ENCODE measurements at places on chromosomes 11 and 22.
A peak's percentile ranks its signal among the peaks of the same experiment; 100 is the strongest.

- DNase-seq, result peak; percentile 60
Observed at GRCh38 chr22:37627545-37627944, 11.9 kb upstream of the SH3BP1 start.

- no peak for DNase-seq
Observed at GRCh38 chr11:65085446-65085845, 1.4 kb downstream of the ZFPL1 start.

GRCh38 chr11:9264316-9265210 is 587 bp downstream of the DENND5A start:
- DNase-seq, result peak; percentile 59

GRCh38 chr11:94845622-94846021 is 77.5 kb downstream of the AMOTL1 start:
- DNase-seq, result no peak

DNA sequence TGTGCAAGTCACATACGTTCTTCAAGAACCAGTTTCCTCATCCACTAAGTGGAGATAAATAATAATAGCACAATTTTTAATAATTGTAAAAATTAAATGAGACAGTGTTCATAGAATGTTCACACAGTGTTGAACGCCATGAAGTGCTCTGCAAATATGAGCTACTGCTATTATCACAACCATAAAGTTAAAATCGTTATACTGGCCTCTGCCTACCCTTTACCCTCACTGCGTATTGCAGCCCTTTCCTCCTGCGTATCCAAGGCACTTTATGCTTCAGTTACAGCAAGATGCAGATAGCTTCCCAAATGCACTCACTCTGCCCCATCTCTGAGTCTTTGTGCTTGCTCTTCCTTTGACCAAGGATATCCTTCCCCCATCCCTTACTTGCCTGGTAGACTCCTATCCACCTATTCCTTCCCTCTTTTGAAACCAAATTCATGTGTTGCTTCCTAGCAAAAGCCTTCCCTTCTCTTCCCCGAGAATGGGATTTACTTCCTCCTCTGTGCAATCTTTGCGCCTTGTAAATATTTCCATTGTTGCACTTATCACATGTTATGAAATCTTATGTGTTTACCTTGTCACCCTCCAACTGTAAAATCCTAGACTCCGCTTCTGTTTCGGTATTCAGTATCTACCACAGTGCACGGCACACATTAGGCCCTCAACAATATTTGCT is 196.9 kb downstream of the ADAMTS15 start:
- no peak for DNase-seq

DNA sequence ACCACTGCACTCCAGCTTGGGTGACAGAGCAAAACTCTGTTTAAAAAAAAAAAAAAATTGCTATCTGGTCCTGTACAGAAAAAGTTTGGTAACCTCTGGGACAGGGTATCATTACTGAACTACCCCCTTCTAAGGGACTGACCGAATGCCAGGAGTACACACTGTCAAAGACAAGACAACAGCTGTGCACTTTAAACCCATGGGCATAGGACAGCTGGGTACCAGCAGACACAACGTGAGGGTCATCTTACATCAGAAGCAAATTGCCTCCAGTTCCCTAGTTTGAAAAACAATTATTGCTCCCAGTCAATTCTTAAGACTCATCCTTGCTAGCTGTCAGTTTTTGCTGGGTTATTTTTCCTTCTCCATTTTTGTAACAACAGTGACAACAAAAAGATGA is 17.8 kb downstream of the CD59 start:
- DNase-seq, result no peak

DNA sequence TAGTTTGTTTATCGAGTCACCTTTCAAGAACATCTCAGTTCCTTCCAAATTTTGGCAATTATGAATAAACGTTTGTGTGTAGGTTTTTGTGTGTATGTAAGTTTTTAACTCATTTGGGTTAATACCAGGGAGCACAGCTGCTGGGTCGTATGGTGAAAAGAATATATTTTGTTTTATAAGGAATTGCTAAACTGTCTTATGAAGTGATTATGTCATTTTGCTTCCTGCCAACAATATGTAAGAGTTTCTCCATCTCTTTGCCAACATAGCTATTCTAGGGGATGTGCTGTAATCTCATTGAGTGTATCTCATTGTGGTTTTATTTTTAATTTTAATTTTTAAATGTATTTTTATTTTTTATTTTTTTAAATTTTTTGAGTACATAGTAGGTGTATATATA is 27.3 kb downstream of the BCL2L13 start:
- no peak for DNase-seq

DNA sequence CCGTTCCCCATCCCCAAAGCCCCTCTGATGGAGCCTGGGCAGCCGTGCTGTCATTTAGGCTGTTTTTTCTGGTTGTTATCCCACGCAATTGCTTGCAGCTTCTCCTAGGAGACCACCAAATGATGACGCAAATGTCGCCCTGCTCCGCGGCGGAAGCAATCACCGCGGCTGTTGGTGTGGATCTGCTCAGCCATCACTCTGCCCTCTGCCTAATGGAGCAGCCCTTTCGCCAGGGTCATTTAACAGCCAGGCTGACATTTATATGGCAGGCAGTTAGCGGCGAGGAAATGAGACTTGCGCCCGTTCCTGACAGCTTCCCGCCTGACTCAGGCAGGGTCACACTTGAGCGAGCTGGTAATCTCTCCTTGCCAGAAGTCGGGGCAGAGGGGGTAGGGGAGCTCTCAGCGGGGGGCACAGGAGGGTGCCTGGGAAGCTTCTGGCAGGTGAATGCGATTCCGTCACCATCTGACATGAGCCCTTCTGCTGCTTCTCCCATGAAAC is 97.9 kb upstream of the RTL6 start:
- peak; percentile 38 for DNase-seq

DNA sequence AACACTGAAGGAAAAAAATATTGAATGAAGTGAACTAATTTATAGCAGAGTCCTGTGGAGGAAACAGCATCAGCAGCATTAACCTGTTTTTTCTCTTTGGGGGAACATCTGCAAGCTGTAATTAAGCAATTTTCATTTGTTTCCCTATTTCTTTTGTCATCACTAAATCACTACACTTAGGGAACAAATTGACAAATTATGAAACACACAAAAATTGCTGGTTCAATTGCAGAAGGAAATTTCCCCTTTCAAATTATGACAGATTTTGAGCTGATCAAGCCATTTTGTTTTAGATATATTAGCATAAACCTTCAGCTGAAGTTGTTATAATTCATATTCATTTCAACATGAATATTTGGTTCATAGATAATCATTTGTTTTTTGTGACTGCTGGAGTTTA is 22.2 kb upstream of the RAG2 start:
- DNase-seq, result no peak

DNA sequence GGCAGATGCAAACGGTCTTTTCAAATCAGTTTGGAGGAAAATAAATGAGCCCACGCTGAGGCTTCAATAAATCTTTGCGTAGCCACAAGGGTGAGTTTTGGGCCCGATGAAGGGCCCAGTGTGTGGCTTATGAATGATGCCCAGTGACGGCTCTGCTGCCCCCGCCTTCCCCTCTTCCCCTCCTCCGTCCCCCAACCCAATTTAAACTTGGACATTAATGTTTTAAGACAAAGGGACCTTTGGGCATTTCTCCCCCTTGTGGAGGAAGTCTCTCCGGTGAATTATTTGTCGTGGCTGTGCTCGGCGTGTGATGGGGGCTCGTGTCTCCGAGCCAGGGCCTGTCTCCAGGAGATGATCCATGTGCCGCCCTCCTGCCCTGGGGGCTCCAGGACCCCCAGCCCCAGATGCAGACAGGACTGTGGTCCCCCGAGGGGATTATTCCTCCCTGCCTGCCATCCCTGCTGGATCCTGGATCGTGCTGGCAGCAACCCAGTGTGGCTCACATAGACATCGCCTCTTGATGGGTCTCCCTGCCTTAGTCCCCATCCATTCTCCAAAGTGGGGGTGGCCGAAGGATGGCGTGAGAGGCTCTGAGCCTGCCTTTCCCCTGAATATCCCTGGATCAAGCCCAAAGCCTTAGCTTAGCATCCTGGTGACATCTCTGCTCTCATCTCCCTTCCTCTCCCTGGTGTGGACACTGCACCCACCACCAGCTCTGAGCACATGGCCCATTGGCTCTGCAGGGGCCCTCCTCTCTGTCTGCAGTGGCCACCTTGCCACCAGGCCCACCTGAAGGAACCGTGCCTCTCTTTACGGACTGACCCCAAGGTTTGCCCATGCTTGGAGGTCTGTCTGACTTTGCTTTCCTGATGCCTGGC is 56.4 kb downstream of the SMIM38 start:
- DNase-seq, result no peak

GRCh38 chr22:17787716-17788330 is 13.6 kb upstream of the BID start:
- no peak for DNase-seq

GRCh38 chr22:45169591-45170466 is 6.1 kb downstream of the NUP50 start:
- DNase-seq, result no peak

DNA sequence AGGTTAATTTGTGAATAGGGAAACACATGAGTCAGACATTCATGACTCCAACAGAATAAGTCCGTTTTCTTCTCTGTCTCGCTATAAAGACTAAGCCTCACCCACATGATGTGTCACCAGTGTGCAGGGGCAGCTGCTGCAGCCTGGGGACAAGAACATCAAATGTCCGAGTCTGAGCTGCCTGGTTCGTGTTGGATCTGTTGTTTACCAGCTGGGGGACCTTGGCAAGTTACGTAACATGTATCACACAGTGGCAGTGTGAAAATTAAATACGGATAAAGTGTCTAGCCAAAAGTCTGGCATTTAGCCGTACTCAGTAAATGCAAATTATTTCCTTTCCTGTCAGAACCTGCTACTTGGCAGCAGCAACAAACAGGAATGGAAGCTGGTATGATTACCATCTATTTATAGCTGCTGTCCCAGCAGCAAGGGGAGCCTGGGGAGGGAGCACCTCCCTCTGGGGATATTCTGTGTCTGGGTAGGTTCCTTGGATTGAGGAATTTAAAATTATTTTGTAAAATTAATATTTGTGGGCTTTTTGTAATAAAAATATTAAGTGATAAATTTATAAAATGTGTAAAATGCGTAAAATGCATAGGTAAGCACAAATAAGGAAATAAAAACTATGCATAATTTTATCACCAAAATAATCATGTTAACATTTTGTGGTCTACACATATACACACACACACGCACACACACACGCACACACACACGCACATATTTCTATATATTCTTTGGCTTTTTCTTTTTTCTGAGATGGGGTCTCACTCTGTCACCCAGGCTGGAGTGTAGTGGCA is 1.3 kb upstream of the CLDN25 start:
- DNase-seq, result no peak

GRCh38 chr11:61254403-61255025 is 13.5 kb downstream of the PGA5 start:
- peak; percentile 75 for DNase-seq

GRCh38 chr22:36284171-36284571 is 31.2 kb downstream of the APOL1 start:
- no peak for DNase-seq

DNA sequence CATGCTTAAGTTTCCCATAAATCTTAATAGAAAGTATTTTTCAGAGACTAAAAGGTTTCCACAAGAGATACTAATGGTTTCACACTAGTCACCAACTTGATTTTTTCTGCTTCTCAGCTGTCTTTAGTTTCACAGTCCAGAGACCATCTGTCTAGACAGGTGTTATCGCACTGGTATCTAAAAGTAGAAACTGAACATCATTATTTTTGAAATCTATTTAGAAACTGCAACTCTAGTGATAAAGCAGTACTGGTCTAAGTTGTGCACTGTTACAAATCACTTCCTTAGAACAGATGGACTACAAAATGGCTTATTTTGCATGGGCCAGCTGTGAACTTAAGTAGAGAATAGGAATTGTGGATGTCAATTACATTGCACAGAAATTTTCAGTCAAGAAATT is 78.0 kb downstream of the CNTN5 start:
- DNase-seq, result no peak

DNA sequence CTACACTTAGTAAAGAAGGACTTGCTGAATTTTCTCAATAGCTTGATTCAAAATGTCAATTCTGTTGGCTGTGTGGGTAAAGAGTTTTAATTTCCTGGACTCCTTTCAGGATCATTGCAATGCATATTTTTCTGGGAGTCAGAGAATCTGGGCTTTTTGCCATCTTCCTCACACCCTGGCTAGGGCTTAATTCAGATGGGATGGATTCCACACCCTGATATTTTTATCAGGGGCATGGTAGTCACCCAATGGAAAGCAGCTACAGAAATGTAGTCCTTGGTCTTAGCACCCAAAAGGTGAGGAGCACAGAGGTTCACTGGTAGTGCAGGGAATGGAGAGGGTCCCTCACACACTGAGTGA is 79.3 kb downstream of the SGSM3 start:
- no peak for DNase-seq

GRCh38 chr11:110165039-110165925 is 72.1 kb downstream of the ZC3H12C start:
- no peak for DNase-seq

DNA sequence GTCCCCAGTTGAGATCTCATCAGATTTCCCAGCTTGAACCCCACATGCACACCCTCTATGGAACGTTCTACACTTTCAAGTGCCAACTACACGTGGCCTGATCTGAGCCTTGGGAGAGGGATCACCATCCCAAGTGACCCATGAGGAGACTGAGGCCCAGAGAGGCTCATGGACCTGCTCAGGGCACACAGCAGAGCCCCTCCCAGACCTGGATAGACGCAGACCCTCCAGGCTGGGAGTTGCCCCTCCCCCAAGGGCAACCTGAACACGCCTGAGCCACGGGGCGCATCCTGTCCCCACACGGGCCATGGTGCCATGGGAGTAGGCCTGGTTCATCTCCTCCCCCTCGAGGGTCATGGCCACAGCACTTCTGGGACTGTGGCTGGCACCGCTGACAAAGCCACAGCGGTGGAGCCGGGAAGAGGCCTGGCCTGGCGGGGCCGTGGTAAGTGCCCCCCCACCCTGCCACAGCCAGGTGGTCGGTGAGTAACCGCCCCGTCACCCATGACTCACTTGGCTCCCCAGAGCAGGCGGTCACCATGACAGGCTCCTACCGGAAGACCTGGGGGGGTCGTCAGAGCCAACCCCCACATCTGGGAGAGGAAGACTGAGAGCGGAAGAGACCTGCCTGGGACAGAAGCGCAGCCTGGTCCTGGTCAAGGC is 8.1 kb downstream of the WNT7B start:
- peak; percentile 41 for DNase-seq

DNA sequence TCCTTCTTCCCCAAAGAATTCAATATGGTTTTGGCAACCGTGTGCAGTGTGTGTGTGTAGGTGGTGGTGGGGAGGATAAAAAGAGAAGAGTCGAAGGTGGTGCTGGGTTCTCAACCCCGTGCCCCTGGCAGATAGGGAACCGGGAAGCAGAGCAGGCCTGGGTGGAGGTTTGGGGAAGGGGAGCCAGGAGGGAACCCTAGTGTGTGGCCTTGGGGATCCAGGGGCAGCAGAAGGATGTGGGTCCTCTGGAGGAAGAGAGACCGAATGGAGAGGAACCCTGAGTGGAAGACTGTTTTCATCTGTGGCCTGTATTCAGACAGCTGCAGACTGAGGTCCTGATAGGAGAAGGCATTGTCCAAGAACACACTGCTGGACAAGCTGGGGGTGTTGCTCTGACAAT is 73.3 kb upstream of the B3GAT1 start:
- no peak for DNase-seq

GRCh38 chr11:75461151-75461550 is 28.1 kb upstream of the KLHL35 start:
- no peak for DNase-seq

GRCh38 chr11:32312865-32313403 is 122.4 kb downstream of the WT1 start:
- peak; percentile 19 for DNase-seq
